ENCODE measurements at places on chromosomes 3 and 15.

DNA sequence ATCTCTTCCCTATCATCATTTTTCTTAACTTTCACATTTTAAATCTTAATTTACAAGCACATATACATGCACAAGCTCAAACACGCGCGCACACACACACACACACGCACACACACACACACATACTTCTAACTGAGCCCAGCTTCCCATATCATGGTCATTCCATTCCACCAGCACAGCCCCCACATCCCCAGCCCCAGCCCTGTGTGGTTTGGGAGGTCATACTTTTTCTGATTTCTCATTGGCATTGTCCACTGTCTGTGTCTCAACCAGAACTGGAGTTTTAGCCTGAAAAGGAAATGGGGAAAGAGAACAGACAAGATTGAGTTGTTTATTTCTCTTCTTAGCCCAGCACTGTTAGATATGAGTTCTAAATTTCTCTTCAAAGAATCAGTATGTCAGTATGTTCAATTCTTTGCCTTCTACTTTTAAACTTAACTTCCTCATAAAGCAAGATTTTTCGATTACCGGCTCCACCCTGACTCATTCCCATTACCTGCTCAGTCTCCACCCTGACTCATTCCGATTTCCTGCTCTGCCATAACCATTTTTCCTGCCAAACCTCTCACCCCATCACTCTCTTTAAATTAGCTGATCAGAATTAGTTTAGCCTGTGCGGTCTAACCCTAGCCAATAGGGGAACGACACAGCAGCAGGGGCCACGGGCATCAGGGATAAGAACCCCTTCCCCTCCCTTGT, 6.4 kb downstream of the IQCF1 start:
- DNase-seq = no peak

- no peak for DNase-seq
Observed at GRCh38 chr3:79015854-79016253, 751.9 kb downstream of the ROBO1 start.

GRCh38 chr3:121736112-121736511, 13.4 kb downstream of the GOLGB1 start:
- no peak for DNase-seq

GRCh38 chr3:196643201-196643749, 3.8 kb downstream of the NRROS start:
- peak; percentile 49 for DNase-seq

DNA sequence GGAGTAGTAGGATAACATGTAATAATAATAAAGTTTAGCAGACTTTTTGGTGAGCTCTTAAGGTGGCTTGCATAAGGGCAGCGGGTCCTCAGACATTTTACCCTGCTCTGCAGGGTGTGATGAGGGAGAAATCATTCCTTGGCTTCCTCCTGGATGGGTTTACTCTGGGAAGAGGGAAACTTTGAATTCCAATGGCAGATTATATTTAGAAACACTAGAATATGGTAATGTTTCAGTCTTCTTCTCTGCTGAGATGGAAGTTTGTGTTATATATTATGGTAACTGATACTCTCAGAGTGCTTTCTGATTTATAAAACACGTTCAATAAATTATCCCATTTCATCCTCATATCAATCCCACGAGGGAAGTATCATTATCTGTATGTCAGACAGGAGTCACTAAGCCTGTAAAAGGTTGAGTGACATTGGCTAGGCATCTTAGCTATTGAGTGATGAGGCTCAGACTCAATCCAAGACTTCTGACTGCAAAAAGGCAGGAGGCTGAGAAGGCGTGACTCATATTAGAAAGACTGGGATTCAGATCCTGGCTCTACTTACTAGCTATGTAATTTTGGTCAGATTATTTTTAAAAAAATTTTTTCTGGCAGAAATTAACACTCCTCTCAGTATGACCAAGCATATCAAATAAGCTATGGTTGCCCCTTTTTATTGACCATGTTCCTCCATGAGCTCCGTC, 19.3 kb downstream of the PDIA5 start:
- DNase-seq = no peak

- DNase-seq = no peak
Observed at GRCh38 chr3:39022286-39022630, 29.5 kb downstream of the SCN11A start.

- DNase-seq = peak; percentile 87
Observed at GRCh38 chr15:60397772-60398445, at the start of gene ANXA2. Gene ANXA2, minus strand, starts transcription at chr15:60397986. Its CDS starts 11,911 bp downstream, at chr15:60386075.

DNA sequence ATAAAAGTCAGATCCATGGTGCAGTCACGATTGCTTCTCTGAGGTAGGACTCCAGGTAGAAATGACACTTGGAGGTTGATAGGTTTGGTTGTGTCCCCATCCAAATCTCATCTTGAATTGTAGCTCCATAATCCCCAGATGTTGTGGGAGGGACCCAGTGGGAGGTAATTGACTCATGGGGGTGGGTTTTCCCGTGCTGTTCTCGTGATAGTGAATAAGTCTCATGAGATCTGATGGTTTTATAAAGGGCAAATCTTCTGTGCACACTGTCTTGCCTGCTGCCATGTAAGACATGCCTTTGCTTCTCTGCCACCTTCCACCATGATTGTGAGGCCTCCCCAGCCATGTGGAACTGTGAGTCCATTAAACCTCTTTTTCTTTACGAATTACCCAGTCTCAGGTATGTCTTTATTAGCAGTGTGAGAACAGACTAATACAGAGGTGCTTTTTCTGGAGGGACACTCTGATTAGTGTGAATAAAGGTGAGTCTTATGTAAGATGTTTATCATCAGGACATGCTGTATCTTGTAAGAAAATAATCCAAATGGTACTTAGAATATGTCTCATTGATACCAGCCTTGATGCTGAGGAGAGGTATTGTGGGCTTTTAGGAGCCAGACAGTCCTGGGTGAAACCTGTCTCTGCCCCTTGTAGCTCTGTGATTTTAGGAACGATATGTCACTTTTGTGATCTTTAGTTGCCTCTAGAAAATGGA, 43.0 kb downstream of the SLCO3A1 start:
- DNase-seq = no peak

DNA sequence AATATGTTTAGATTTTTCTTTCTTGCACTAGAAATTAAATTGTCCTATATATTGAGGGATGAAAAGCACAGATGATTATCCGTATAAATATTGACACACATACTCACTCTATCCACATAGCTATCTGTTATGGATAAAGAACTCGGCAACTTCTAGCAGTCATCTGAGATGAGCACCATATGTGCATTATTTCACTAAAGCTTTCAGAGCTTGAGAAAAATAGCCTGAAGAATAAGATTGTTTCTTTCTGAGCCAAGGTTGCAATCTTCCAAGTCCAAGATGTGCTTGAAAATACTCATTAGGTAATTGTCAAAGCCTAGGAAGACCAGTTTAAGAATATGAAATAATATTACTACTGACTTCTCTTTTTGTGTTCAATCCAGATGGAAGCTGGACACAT, 40.5 kb downstream of the COL8A1 start:
- DNase-seq = no peak

GRCh38 chr3:97825101-97825500, 3.3 kb downstream of the CRYBG3 start:
- no peak for DNase-seq

- no peak for DNase-seq
Observed at GRCh38 chr3:25046911-25047771, 380.9 kb upstream of the RARB start.

GRCh38 chr3:49470714-49471420, 800 bp downstream of the DAG1 start:
- no peak for DNase-seq

DNA sequence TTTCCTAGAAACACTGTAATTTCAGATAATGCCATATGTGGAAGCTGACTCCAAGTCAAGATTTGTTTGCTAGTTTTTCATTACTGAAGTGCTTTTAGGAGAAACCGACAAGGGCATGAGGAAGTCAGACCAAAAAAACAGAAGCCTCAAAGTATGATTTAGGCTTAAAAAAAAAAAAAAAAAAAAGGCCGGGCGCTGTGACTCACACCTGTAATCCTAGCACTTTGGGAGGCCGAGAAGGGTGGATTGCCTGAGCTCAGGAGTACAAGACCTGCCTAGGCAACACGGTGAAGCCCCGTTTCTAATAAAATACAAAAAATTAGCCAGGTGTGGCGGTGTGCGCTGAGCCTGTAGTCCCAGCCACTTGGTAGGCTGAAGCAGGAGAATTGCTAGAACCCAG, 11.6 kb downstream of the RPL15 start:
- no peak for DNase-seq

DNA sequence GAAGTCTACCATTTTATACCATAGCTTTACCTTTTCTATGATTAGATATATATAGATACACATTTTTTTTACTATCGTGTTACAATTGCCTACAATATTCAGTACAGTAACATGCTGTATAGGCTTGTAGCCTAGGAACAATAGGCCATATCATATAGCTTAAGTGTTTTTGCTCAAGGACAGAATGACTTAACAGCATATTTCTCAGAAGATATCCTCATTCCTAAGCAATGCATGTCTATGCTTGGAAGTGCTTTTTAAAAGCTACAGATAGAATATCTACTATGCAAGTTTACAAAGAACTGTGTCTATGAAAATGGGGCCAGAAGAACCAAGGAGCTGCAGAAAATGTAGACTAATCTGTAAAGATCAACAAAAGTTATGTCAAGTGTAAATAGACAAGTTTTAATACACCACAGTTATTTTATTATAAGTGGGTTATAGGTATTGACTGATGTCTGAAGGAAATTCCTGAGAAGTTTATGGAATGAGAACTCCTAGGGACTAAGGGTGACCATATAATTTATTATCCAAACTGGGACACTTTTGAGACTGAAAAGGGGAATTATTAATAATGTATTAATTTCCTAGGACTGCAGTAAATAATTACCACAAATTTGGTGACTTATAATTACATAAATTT, 138.7 kb upstream of the TGFBR2 start:
- no peak for DNase-seq

DNA sequence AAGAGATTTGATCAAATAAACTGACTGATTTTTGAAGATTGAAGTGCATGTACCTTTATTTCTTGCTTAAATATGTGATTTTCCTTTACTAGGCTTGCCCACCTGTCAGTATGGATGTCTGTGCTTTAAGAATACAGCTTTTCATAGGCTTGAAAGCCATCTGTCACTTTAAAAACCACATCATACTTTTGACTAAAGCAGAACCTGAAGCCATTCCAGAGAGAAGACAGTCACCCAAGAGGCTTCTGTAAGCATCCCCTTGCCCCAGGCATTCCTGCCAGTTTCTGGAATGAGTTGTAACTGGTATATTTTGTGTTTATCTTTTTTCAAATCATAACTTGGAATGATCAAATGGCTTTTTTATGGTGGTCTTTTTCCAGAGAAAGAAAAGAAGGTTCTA, 24.0 kb downstream of the HPS3 start:
- no peak for DNase-seq

DNA sequence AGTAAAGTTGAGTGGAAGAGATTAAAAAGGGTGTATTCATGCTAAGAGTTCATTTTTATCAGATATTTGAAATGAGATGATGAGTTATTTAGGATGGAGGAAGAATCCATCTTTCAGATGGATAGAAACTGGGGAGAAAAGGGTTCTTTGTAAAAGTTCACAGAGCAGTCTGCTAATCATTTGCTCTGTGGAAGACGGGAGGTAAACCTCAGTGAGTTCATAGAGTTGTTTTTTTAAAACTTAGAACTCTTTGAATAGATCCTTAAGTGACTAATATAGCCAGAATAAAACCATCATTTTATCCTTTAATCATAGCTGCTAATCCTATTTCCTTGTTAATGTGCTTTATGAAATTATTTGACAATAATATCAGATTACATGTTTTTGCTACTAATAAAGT, 5.1 kb downstream of the RASA2 start:
- DNase-seq = no peak
